ENCODE measurements at places on chromosomes 2 and 18.

DNA sequence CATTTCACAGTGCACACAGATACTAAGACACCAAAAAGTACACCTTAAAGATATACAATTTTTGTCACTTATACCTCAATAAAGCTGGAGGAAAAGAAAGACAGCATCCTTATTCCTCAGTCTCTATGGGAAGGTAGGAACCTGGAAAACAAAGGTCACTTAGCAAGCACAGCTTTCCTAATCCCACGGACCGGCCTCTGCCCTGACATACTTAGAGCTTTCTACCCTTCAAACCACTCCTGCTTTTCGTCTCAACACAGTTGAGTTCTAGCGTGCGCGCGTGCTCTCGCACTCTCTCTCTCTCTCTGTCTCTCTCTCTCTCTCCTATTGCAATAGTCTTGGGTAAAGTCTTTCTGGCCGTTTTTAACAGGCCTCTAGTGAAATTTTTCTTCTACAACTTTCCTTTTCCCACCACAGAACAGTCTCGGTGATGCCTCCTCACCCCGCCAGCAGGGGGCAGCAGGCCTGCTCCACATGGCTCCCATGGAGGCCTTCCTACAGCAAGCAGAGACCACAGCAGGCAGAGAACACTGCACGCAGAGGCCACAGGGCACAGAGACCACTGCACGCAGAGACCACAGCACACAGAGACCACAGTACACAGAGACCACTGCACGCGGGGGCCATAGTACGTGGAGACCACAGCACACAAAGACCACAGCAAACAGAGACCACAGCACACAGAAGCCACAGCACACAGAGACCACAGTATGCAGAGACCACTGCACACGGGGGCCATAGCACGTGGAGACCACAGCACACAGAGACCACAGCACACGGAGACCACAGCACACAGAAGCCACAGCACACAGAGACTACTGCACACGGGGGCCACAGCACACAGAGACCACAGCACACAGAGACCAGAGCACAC, 106.9 kb downstream of the FBXO15 start:
- no peak for DNase-seq

DNA sequence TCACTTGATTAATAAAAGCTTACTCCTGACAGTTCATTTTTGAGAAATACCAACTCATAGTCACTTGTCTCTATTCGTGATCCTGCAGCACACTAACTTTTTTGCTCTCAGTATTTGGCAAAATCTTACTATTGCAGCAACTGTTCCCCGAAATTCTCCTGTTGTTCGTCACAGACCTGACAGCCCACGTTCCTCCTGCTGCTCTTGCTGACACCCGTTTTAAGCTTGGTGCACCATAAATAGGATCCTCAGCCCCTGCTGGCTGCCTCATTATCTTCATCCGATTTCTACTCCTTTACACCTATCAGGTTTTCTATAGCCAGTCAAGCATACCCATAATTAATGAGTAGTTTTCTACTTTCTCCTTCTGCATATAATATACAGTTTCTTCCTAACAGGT, 368.8 kb downstream of the PLCL1 start:
- no peak for DNase-seq

- DNase-seq, result no peak
These were observed 25.9 kb downstream of the KCMF1 start for GRCh38 chr2:84996909-84997308.

- no peak for DNase-seq
These were observed 185.9 kb upstream of the FOSL2 start for GRCh38 chr2:28206762-28207161.

GRCh38 chr2:102028470-102028869, 36.7 kb downstream of the IL1R2 start:
- DNase-seq, result no peak

- no peak for DNase-seq
These were observed 558 bp downstream of the DNAJC10 start for GRCh38 chr2:182716650-182716979.
